ENCODE measurements at places on chromosomes 1 and 21.

- DNase-seq: no peak
Observed at GRCh38 chr1:99535470-99536164, 110.3 kb upstream of the PALMD start.

GRCh38 chr1:5525597-5526384, 466.4 kb downstream of the NPHP4 start:
- DNase-seq: no peak

GRCh38 chr1:235954306-235955283, 87.9 kb upstream of the LYST start:
- DNase-seq: no peak

GRCh38 chr1:234843946-234844345, 234.0 kb upstream of the IRF2BP2 start:
- no peak for DNase-seq

DNA sequence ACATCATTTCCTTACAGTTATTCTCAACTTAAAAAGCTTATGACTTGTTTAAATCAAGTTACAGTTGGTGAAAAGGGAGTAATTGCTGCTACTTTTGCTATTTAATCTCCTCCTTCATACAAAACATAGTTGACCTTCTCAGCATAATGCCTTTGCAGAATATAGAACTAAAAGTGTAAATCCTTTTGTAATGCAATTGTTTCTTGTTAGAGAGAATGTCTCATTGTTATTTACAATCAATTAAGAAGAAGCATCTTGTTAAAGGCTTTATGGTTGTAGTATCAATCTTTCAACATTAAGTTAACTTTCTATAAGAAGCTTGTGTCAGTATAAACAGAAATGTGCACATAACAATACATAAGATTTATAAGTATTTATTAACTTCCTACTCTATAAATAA, 360.7 kb downstream of the BRINP3 start:
- DNase-seq: no peak

GRCh38 chr1:29126198-29126597, 2.5 kb upstream of the TMEM200B start:
- DNase-seq: no peak

- DNase-seq: no peak
Observed at GRCh38 chr21:36115138-36115730, 19.6 kb upstream of the CBR3 start.

DNA sequence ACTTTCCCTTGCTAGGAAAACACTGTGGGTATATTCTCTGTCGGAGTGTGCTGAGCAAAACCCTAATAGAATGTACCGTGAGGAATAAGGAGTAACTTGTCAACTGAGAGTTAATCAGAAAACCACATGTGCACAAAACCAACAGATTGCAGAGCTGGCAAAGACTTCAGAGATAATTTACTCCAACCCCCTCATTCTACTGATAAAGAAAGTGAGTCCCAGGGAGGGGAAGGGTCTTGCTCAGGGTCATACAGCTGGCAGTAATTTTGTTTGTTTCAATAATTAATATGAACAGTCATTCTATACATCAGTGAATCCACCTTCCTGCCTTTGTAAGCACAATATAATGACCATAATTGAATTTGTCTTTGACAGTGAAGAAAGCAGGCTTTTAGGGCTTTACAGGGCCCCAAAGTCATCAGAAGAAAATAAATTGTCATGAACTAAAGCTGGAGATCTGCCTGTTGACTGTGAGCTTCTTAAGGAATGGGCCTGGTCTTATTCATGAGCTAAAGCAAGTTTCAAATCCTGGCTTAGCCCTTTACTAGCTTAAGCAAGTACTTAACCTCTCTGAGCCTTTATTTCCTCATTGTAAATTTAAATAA, 67.2 kb upstream of the HOOK1 start:
- DNase-seq: no peak

GRCh38 chr21:42845296-42845965, 33.9 kb downstream of the WDR4 start:
- DNase-seq: no peak

DNA sequence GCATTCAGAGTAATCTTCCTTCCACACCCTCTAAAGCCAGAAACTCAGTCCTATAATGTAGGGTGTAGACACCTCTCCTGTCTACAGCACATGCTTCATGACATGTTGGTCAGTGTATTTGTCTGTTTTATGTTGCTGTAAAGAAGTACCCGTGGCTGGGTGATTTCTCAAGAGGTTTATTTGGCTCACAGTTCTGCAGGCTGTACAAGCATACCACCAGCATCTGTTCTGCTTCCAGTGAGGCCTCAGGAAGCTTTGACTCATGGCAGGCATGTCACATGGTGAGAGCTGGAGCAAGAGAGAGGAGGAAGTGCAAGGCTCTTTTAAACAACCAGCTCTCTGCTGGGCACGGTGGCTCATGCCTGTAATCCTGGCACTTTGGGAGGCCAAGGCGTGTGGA, 12.1 kb downstream of the PLOD1 start:
- no peak for DNase-seq

GRCh38 chr1:155134880-155135414, 705 bp upstream of the SLC50A1 start:
- peak; percentile 80 for DNase-seq

GRCh38 chr1:219126377-219126776, 47.3 kb upstream of the LYPLAL1 start:
- no peak for DNase-seq

DNA sequence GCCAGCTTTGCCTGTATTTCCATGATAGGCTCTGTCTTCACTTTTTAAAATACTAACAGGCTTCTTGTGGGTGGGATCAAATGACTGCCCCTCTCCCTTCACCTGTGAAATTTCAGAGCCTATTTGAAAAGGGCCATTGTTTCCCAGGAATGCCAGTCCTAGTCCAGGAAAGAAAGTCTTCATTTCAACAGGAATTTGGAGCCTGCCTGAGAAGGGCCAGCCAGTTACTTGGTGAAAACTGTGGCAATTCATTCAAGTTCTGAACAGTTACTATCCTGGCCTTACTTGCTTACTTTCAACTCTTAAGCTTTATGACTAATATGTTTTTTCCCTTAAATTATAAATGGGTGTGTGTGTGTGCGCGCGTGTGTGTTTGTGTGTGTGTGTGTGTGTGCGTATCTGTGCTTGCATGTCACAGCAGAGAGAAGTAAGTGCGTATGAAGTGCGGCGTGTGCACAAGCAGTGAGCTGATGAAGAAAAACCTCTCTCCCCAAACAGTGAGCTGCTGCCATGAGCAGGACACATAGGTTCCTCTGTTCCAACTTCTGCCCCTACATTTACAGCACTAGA, 67.5 kb upstream of the RNPC3 start:
- no peak for DNase-seq

DNA sequence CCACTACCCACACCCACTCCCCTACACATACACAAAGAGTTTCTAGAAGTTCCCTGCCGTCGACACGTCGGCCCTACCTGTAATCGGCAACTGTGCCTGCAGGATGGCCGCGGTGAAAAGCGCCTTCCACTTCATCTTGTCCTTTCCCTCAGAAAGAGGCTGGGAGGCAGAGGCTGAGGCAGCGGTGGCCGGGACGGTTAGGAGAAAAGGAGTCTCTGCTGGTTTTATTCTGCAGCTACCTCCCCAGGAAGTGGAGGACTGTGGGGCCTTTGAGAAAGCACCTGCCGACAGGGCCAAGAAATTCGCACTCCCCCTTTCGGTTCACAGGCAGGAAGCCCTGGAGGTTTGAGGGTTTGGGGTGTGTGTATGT, at the start of gene CD247:
TSS of gene CD247 (minus strand) at position 199 of the 370 bp plus-strand sequence. CDS start at position 135, 64 bp downstream.
- DNase-seq: no peak

DNA sequence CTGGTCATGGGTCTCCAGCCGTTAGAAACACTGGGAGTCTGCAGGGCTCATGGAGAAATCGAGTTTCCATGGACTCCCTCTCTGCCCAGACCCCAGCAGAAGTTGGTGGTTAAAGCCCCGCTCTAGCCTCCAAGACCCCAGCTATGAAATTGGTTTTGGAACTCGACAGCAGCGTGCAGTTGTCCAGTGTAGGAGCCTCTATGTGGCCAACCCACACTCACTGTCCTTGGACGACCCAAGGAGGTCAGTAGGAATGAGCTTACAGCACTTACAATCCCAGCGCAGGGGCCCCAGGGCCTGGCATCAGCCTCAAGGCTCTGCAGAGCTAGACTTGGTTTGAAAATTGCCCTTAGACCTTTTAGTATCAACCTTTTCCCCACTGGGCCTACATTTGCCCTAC, 3.2 kb upstream of the PRDM16 start:
- DNase-seq: no peak
